Kasumi-1 (cell line): ENCODE measurements at places on chromosomes 5 and 9.

DNA sequence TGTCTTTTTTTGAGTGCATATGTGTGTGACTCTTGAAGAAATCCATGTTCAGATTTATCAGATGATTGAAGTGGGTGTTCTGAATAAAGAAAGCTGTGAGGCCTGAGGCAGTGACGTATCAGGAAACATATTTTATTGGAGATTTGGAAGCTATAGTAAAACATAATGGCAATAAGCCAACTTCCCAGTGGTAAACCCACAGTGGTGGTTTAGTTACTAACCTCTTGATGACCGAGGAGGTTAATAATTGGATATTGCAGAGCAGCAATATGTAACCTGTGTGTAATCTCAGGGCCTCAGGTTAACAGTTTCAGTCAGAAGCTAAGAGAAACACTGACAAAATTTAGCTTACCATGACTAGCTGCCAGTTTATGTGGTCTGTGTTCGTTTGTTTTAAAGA lies 6.9 kb downstream of the RGMB start:
- DNase-seq: no peak

DNA sequence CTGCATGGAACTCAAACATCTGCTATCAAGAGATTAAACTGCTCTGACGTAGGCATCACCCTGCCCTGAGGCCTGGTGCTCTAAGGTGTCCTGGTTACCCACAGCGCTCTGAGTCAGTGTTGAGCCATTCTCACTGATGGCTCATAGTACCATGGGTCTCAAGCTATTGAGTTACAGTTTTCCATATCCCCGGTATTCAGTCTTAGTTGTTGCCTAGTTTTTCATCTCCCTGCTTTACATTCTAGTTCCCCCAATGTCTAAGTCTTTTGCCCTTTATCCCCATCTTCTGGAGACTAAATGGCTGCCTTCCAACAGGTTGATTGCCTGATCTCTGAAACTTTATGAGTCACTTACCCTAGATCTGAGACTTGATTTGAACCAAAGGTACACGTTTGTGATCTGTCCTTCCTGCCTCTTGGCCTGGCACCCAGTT lies 161.2 kb upstream of the PTGER4 start:
- DNase-seq: no peak

- no peak for DNase-seq
Observed at GRCh38 chr9:89532478-89532877, 34.6 kb upstream of the SEMA4D start.

- no peak for DNase-seq
Observed at GRCh38 chr9:131284856-131285255, 4.7 kb upstream of the PLPP7 start.

GRCh38 chr9:37433867-37434371 lies 11.4 kb downstream of the GRHPR start:
- no peak for DNase-seq

DNA sequence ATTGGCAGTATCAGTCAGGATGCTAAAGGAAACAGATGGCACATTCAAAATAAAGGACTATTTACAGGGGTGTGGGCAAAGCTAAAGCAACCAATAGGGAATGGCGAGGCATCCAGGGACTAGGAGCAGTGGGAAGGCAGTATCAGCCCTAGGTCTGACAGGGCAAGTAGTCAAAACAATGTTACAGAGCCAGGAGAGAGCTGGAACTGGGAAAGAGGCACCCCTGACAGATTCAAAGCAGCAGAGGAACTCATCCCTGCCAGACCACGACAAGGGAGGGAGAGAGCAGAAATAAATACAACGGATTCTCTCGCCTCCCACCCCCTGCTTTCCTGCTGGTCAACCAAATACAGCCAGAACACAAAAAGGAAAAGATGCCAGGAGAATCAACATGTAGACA lies 371.5 kb downstream of the NR2F1-AS1 start:
- no peak for DNase-seq

- peak; percentile 47 for DNase-seq
Observed at GRCh38 chr9:20884985-20885593, 146.4 kb downstream of the HACD4 start.

DNA sequence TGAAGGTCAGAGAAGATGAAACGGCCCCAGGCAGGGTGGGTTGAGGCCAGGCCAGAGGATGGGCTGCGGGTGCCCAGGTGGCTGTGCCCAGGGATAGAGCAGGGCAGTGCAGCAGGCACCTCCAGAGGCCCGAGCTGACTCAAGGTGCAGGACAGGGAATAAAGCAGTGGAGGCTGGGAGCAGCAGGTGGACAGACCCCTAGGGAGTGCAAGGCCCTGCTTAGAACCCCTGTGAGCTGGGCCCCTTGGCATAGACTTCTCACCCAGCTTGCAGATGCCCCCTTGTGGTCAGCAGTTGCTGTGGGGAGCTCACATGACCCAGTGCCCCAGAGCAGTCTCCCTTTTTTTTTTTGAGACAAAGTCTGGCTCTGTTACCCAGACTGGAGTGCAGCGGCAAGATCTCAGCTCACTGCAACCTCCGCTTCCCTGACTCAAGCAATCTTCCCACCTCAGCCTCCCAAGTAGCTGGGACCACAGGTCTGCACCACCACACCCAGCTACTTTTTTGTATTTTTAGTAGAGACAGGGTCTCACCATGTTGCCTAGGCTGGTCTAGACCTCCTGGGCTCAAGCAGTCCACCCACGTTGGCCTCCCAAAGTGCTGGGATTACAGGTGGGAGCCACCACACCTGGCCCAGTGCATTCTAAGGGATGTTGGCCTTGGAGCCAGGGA lies 118.8 kb downstream of the WNK2 start:
- peak; percentile 50 for DNase-seq

DNA sequence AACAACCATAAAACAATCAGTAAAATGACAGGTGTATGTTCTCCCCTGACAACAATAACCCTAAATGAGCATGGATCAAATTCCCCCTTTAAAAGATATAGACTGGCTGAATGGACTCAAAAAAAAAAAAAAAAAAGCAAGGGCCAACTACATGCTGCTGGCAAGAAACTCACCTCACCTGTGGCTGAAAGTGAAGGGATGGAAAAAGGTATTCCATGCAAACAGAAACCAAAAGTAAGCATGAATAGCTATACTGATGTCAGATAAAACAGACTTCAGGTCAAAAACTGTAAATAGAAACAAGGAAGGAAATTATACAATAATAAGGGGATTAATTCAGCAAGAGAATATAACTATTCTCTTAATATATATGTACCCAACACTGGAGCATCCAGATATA lies 54.2 kb upstream of the SSBP2 start:
- DNase-seq: no peak

GRCh38 chr9:77673941-77674791 lies 26.0 kb upstream of the GNA14 start:
- no peak for DNase-seq

DNA sequence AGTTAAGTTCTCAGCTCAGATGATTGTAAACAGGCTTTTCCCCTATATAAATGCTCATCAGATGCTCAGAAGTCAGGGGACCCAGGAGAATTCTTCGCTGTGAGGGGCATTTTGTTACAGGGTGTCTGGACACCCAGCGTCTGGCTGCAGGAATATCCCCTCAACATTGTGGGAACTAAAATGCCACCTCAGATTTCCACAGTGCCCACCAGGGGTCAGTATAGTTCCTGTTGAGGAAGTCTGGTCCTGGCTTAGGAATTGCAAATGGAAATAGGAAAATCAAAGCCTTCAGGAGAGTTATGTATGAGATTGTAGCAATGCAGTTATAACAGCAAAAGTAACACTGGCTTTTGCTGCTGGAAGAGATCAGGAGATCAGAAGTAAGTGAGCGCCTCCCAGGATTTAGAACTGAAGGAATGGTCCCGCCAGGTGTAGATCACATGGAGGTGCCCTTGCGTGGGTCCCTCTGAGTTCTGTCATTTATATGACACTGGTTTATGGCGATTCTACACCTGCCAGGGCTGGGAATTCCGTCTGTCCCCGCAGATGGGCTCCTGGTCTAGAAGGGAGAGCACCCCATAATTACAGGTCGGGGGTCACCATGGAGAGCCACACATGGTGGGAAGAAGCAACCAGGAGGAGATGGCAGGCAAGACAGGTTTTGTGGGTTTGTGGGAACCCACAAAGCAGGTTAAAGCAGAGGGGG lies 47.1 kb upstream of the CTSL start:
- DNase-seq: peak; percentile 49

DNA sequence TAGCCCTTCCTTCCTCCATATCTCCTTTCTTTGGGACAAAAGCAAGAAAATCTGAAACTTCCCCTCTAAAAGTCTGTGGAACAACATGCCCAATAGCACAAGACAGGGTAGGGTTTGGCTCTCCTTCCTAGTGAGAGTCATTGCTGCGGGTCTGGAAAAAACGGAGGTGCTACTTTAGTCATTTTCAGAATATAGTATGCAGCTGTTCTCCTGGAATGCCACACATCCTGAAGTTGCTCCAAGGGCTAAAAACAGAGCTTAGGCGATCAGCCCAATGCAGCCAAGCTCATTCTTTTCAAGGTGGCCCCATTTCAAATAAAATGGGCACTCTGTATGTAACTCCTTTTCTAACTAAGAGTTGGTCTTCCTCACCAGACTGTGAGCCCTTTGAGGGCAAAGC lies 39.5 kb upstream of the MYOT start:
- DNase-seq: no peak

DNA sequence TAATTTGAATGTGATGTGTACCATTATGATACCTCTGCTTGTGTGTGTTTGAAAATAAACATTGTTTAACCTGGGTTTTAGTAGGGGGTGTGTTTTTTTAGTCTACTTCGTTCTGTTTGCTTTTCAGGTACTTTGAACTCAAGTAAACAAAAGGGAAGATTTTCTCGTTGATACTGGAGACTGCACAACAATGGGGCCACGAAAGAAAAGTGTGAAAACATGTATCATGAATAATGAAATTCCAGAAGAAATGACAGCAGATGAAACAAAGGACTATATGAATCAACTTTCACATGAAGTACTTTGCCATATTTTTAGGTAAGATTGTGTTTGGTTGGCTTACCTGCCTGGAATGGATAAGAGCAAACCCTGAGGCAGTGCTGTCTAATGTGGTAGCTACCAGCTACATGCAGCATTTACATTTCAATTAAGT lies 10.8 kb downstream of the FBXO38 start:
- DNase-seq: no peak

DNA sequence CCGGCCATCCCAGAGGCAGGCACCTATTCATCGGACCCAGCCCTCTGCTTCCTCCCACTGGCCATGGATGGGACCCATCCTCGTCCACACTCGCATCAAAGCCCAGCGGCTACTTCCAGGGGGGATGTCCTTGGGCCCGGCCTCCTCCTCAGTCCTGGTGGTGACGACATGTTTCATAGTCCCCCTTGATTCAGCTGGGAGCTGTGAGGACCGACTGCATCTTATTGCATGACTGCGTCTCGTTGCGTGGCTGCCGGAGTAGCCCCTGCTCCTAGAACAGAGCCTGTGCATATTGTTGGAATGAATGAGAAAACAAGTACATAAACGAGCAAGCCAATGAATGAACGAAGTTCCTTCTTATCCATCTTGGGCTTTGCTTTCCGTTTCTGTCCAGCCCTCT lies 12.8 kb downstream of the NCS1 start:
- DNase-seq: no peak

DNA sequence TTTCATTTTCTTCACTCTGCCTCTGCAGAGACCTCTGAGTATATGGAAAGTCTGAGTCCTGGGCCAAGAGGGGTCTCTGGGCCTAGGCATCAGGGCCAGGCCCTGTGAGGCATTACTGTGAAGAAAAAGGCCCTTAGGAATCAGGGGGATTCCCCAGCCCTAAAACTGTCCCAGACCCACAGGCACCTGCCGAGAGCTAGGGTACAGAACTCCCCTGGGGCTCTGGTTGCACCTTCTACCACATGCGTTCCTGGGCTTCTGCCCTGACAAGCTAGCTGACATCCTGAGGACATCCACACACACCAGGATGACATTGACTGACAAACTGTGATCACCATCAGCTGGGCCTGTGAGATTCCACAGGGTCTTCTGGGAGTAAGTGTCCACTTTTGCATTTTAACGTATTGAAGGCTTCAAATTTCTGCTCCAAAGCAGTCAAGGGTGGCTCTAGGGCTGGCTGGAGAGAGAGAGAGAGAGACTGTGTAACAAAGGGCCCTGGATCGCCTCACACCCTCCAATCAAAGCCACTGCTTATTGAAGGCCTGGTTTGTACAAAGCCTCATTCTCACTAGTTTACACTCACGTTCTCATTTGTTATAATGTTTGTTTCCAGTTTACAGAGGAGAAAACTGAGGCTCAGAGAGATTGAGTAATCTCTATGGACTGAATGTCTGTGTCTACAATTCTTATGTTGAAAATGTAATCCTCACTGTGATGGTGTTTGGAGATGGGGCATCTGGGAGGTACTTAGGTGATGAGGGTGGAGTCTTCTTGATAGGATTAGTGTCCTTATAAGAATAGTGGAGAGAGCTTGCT lies 45.1 kb downstream of the TGFBI start:
- no peak for DNase-seq

DNA sequence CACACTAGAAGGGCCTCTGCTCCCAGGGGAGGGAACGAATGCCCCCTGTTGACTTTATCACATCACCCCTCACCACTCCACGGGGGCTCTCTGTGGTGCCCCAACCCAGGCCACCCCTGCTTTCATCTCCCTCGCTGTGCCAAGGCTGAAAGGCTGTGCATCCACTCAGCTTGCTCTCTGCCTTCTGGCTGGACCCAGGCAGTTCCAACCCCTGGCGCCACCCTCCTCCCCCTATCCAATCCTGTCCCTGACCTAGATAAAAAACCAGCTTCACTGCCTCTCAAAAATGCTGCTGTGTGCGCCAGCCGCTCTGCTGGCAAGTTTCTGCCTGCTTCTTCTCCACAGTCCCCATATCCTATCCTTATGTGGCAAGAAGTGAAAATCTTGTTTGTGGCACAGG lies 22.4 kb upstream of the CORO2A start:
- DNase-seq: no peak

DNA sequence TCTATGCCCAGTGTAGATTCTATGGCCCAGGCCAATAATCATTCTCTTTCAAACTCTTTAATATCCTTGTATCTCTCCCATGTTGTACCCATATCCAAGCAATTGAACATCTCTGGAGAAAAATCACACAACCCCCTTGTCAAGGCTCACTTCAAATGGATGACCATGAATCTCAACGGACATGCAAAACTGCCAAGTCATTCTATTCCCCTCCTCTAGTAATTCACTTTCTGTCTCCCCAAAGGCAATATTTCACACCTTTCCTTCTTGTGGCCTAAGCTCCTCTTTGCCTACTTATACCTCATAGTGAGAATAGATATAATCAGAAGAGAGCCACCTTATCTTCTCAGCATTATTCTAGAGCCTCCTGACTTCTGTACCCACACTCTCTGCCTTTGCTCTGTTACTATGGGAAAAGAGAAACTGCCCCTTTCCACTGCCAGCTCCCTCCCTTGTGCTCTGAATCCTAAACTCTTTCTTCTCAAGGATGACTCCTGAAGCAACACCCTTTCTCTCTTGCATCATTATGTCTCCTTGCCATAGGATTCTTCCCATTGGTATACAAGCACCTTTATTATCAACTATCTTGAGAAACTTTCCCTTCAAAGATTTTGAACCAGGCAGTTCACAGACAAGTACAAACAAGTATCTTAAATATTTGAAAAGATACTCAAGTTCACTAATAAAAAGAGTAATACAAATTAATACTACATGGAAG lies 66.1 kb downstream of the RPS23 start:
- DNase-seq: no peak
